ENCODE measurements at places on chromosomes 3 and 15. TPM values are rescaled to one million over a fixed set of nuclear protein-coding genes. Genes with fewer than 3 reads are reported as not detected.

ZNF80 gene
- total RNA-seq, result not detected

SPSB4 gene
- total RNA-seq, result 1.5 TPM

UBE2E2 gene
- 44.6 TPM for total RNA-seq

CCDC39 gene
- total RNA-seq, result 1.2 TPM

MYRIP gene
- total RNA-seq, result not detected

TRPM1 gene
- total RNA-seq, result not detected

SERINC4 gene
- total RNA-seq, result not detected

ATP2B2 gene
- not detected for total RNA-seq

LRRC2 gene
- 1.3 TPM for total RNA-seq

CIB2 gene
- 5.2 TPM for total RNA-seq

SOX14 gene
- total RNA-seq, result 0.14 TPM
